ENCODE measurements at places on chromosomes 12 and 14.

GRCh38 chr14:95910628-95911027 lies 34.0 kb downstream of the TUNAR start:
- DNase-seq, result no peak

DNA sequence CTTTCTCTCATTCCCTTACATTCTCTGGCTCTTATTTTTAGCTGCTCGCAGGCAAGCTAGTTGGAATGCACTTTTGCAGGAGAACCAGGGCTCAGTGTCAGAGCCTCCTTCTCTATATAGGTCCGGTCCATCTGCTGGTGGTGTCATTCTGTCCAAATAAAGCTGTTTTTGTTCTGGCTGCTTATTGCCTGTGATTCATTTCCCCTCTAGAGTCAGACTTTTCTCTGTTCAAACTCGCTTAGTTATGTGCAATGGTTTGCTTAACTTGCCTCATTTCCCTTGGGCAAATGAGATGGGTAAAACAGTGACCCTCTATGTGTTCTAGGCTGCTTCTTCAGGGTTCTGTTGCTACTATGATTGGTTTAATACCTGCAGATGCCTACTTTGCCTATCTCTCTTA lies 2.9 kb downstream of the SMARCD1 start:
- DNase-seq, result no peak

- DNase-seq, result no peak
These were observed 5.9 kb upstream of the ANAPC5 start for GRCh38 chr12:121358073-121358472.

- peak; percentile 75 for DNase-seq
These were observed at the start of gene IFI27L2 for GRCh38 chr14:94129111-94129757. Gene IFI27L2 (minus strand): TSS chr14:94129604. CDS start chr14:94129564, 40 bp downstream.

DNA sequence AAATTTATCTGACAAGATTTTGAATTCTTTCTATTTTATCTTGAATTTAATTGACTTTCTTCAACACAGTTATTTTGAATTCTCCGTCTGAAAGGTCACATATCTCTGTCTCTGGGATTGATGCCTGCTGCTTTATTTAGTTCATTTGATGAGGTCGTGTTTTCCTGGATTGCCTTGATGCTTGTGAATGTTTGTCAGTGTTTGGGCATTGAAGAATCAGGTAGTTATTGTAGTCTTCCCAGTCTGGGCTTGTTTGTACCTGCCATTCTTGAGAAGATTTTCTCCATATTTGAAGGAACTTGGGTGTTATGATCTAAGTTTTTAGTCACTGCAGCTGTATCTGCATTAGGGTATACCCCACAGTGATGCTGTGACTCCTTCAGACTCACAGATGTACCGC lies 315.8 kb upstream of the DDHD1 start:
- DNase-seq, result no peak

GRCh38 chr12:46546634-46547273 lies 174.2 kb upstream of the SLC38A2 start:
- DNase-seq, result no peak

DNA sequence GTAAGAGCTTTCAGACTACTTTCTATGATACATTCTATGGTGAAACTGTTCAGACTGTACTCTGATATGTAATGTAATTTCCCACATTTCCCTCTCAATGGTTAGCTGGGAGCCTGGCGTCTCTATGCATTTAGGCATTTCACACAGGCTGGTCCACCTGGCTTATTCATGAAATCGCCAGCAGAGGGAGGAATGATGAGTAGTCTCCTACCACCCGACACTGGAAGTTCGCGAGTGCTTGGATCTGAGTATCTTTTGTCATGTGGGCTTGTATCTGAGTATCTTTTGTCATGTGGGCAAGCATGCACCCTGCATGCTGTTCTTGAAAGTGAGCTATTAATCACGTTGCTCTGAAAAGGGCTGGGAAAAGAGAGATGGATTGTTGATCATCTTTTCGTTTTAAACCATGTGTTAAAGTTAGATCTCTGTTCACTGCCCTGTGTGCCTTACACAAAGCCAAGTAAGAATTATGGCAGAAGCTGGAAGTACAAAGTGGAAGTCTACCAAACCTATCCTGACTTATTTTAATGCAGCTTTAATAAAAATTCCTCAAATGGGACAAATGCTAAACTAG lies 235.0 kb downstream of the ATP23 start:
- no peak for DNase-seq

- DNase-seq, result no peak
These were observed 2.3 kb downstream of the TCP11L2 start for GRCh38 chr12:106304797-106305196.

- no peak for DNase-seq
These were observed 25.1 kb upstream of the CDK17 start for GRCh38 chr12:96425321-96425720.

DNA sequence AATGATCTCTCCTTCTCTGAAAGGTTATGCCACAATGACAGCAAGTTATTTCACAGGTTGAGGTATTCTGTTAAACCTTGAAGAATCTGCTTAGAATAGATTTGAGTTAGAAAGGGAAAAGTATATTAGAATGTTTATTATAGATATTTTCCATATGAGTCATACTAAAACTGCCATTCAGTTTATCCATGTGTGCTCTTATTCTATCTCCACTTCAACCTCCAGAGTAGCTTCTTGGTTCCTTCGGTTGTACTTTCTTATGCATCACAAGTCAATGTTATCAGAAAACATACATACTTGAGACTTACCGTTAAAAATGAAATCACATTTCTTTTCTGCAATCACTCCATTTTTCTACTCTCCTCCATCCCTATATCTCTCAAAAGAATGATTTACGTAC lies 197.7 kb downstream of the BCAT1 start:
- no peak for DNase-seq

GRCh38 chr12:114402084-114402717 lies 3.7 kb downstream of the TBX5 start:
- DNase-seq, result no peak

- DNase-seq, result no peak
These were observed 11.9 kb downstream of the SCNN1A start for GRCh38 chr12:6363330-6364043.

- DNase-seq, result peak; percentile 47
These were observed 84.4 kb downstream of the VWF start for GRCh38 chr12:6039894-6040601.

DNA sequence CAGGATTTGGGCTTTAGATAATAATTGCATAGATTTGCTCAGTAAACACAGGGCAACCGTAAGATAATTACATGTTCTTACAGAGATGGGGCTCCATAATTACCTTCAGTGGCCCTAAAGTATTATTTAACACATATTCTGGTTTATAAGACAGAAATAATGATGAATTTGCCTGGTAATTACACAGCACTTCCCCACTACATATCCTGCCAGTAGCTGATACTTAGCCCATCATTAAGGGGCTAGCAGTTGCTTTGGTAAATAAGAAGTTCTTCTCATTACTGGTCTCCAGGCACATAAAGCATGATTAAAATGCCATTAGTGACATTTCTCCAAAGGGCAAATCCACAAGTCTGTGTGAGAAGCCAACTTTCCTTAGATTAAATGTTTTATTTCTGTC lies 158.7 kb downstream of the NUAK1 start:
- DNase-seq, result no peak

GRCh38 chr12:71220260-71220659 lies 62.5 kb upstream of the TSPAN8 start:
- DNase-seq, result no peak

DNA sequence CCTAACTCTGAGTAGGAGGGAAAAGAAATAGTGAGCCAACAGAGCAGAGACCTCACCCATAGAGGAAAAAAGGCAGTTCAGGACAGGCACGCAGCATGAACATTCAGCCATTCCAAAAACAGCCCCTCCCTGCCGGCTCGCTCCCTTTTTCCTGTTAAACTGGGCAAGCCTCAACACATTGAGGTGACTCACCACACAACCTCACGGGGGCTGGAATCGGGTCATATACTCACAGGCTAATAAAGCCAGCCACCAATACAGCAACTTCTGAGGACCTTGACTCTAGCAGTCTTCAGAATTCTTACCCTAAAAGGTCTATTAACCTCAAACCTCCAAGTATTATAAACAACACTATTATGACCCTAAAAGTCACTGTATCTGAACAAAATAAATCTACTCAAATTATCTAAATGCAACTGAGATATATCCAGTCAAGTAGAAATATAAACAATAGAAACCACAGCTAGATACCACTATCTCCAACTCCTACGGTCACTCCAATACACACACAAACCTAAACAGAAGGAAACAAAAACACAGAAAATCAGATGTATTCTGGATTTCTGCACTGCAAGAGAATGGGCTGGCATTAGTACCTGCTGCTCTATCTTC lies 6.3 kb downstream of the YBX3 start:
- no peak for DNase-seq

- DNase-seq, result no peak
These were observed 87.2 kb upstream of the FGD4 start for GRCh38 chr12:32312049-32312670.

DNA sequence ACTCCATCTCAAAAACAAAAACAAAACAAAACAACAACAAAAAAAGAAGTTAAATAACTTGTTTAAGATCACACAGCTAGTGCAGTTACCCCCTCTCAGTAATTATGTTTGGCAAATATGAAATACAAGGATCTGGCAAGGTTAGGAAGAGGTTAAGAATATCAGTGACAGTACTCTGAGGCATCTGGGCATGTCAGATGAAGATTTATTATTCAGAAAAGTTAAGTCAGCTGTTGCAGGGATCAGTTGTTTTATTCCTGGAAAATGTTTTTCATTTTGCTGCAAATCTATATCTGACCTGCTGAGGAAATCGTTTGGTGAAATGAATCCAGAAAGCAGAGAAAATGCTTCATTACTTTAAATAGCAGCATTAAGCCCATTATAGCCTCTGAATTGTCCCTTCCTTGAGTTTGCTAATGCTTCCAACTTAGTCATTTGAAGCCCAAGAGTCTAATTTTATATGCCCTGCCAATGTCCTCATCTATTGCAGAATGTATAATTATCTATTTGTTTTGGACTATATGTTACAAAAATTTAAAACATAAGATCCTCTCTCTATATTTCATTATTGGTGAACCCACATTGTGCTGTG lies 8.1 kb downstream of the GPX2 start:
- DNase-seq, result no peak

GRCh38 chr12:29148911-29149690 lies at the start of gene FAR2:
Gene FAR2 (plus strand): TSS chr12:29149278. CDS start chr12:29270450, 121,172 bp downstream.
- DNase-seq, result no peak

DNA sequence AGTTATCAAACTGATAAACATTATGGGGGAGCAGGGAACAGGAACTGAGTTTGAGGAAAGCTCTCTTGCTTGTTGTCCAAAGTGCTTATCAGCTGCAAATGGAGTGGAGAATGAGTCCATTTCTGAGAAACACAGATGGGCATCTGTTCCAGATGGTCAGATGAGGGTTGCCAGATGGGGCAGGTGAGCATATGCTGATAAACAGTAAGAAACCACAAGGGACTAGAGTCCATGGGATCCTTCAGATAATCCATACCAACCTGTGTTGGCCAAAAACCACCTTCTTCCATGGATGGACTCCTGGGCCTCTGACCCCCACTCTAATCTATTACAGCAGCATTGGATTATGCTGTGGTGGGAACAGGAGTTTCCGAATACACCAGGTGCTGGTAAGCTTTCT lies 38.3 kb downstream of the GNS start:
- DNase-seq, result no peak

DNA sequence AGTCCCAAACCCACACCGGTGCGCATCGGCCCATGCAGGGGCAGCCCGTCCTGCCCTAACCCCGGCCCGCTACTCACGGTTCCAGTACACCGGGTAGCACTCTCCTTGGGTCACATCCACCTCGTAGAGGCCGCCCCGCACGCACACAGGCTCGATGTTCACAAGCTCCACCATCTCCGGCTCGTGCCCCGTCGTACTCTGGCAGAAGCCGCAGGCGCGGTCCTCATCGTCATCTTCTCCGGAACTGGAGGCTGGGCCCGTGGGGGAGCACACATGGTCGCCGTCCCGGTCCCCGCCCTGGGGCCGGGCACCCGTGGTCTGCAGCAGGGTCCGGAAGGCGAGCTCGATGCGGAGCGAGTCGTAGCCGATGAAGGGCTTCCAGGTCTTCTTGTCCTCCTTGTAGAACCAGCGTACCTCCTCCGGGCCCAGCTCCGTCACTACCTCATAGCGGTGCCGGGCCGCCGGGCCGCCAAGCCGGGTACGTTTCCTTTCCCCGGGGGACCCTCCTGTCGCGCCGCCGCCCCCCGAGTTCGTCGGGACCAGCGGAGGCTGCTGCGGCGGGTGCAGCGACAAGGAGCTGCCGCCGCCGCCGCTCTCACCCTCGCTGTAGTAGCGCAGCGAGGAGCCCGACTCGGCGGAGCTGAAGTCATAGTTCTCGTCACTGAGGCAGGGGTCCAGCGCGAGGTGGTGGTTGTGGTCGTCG lies 788 bp downstream of the DDHD1 start:
- DNase-seq, result peak; percentile 20

DNA sequence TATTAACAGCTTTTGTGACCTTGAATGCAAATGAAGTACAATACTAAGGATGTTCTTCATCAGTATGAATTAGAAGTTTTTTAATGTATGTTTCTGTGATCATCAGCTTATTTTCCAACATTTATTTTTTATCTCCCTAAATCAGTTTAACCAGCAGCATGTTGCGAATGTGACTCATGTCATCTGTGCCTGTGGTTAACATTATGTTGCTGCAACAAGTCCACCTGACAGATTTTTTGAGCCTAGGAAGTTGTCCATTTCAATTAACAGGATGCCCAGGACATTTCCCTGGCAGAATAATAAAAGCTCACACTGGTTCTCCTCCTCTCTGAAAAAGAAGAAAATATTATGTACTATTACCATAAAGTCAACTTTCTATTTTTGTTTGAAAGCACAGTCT lies 155.5 kb downstream of the SYT1 start:
- no peak for DNase-seq

DNA sequence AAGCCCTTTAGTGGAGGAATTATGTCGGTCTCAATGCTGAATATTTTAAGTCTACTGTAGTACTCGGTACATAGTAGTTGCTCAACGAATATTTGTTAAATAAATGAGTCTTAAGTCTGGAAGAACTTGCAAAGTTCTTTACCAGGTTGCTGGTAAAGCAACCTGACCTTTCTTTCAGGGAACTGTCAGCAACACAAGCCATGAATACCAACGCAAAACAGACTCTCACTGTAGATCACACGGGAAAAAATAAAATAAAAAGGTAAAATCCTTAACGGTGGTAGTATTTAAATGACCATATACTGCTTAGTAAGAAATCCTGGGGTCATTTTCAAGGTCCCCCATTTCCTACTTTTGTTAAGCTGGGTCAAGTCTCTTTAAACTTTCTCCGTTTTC lies 447 bp upstream of the NUBPL start:
- DNase-seq, result no peak

GRCh38 chr14:55301437-55302121 lies 30.4 kb downstream of the FBXO34 start:
- no peak for DNase-seq

- DNase-seq, result no peak
These were observed 4.5 kb downstream of the NOVA1 start for GRCh38 chr14:26593357-26593756.

GRCh38 chr12:70197345-70197744 lies 45.9 kb upstream of the CNOT2 start:
- no peak for DNase-seq

- no peak for DNase-seq
These were observed 8.6 kb upstream of the DENR start for GRCh38 chr12:122743895-122744525.
